Mammary epithelial cell (primary cell): ENCODE measurements at places on chromosomes 12 and 14.

- no peak for DNase-seq
These were observed 6.9 kb downstream of the ZBTB25 start for GRCh38 chr14:64496764-64497163.

DNA sequence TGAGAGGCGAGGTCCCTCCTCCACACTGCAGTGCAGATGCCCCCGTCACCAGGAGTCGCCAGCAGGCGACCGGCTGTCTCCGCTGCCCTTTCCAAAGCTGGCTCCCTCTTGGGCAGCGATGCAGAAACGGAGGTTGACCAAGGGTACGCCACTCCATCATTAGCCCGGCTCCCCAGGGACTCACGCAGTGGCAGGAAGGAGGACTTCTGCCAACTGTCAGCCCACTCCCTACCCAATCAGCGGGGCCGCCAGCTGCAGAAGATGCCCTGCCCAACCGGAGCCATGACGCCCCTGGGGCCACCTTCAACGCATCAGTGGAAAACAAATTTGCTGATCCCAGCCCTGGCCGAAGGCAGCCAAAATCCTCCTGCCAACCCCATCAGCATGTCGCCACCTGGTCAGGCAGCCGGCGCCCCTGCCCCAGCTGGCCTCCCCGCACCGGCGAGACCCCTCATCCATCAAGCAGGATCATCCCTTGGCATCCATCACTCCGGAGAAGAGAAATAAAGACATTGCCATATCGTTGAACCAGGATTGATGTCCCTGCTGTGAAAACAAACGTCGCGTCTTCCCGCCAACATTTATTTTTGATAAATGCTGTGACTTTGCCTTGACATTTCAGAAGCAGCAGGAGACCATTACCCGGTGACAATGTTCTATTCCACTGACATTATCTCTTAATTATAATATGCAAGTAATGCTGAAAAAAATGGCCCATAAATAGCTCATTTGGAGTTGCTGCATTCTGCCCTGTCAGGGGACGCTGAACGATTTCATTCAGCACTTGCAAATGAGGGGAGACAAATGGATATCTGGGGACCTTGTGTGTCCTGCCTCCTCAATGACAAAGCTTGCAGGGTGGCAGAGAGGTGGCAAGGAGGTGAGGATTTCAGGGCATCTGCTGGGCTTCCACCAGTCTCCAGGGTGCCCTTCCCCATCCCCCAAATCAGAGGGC is 105.1 kb downstream of the SCARB1 start:
- DNase-seq = no peak

- DNase-seq = no peak
These were observed 39.6 kb downstream of the CFAP251 start for GRCh38 chr12:121957861-121958515.

- DNase-seq = no peak
These were observed 2.8 kb downstream of the PTMS start for GRCh38 chr12:6768990-6769389.

- DNase-seq = no peak
These were observed 583 bp upstream of the LEMD3 start for GRCh38 chr12:65168681-65169319.

DNA sequence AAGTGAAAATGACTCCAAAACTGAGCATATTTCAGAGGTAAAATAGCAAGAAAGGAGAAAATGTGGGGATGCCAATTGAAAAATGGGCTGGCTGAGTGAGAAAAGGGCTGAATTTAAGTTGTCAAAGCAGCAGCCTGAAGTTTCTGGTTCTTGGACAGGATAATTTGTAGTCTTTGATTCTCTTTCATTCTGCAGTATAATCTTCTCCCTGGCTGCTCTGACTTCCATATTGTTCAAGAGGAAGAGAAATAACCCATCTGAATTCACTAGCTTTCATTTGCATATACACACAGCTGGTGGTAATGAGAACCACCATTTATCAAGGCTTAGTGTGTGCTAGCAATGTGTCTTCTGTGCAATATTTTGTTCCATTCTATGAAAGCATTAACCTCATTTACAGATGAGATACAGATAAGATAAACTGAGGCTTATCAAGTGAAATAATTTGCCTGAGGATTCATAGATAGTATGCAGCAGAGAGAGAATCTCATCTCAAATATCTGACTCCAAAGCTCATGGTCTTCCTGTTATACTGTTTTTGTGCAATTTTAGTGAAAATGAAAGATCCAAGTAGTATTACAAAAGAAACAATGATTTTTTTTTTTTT is 184.2 kb downstream of the TMTC2 start:
- DNase-seq = no peak

DNA sequence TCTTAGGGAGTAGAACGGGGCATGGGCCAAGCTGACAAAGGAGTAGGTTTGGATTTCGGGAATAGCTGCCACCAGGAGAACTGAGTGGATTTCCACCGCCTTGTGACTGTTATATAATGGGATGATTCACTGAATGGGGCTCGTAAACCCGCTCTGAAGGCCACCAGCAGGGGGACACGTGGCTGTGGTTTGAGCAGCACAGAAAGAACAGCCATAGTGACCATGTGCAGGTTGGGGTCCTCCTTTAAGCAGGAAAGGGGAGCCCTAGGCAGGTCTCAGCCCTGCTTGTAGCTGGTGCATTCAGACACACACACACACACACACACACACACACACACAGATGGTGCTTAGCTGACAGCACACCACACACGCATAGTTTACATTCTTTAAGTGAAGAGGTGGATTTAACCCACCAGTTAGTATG is 8.6 kb upstream of the ASB2 start:
- peak; percentile 54 for DNase-seq

DNA sequence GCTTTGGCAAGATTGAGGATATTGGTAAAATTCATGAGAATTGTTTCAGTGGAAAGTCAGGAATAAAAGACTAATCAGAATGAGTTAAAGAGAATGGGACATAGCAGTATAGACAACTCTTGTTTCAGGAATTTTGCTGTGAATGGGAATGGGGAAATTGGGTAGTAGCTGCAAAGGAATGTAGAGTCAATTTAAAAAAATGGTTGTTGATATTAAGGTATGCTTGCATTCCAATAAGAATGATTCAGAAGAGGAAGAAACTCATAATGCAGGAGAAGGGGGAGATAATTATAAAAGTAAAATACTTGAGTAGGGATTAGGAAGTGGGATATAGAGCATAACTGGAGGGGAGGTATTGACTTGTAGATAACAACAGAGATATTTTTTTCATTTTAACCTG is 40.7 kb downstream of the MNAT1 start:
- peak; percentile 54 for DNase-seq

DNA sequence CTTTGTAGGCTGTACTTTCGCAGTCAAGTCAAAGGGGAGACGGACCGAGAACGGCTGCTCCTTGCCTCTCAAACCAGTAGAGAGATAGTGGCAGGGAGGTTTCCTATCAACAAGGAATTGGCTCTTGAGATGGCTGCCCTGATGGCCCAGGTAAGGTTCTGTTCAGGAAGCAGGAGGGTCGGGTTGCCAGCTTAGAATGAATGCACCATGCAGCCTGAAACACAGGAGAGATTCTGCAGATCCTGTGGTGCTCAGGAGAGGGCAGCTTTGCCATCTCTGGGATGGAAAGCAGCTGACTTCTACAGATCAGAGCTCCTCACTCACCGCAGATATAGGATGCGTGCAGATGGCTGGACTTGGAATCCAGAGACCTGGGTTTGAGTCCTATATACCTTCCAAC is 18.0 kb downstream of the PIGH start:
- no peak for DNase-seq

DNA sequence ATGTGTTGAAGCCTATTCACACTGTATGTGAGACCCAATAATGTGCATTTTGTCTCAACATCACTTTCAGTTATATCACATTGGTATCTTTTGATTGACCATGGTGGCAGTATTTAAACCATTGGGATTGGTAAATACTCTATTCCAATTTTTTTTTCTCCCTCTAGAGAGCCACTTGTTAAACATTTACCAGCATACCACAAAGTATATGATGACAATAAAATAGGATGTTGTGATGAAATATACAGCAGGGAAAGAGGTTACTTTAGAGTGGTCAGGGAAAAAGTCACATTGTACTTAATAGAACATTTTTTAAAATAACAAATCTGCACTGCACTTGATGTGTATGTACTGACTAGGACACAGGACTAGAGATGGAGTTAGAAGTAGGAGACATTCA is 5.6 kb upstream of the LIN7A start:
- DNase-seq = no peak

DNA sequence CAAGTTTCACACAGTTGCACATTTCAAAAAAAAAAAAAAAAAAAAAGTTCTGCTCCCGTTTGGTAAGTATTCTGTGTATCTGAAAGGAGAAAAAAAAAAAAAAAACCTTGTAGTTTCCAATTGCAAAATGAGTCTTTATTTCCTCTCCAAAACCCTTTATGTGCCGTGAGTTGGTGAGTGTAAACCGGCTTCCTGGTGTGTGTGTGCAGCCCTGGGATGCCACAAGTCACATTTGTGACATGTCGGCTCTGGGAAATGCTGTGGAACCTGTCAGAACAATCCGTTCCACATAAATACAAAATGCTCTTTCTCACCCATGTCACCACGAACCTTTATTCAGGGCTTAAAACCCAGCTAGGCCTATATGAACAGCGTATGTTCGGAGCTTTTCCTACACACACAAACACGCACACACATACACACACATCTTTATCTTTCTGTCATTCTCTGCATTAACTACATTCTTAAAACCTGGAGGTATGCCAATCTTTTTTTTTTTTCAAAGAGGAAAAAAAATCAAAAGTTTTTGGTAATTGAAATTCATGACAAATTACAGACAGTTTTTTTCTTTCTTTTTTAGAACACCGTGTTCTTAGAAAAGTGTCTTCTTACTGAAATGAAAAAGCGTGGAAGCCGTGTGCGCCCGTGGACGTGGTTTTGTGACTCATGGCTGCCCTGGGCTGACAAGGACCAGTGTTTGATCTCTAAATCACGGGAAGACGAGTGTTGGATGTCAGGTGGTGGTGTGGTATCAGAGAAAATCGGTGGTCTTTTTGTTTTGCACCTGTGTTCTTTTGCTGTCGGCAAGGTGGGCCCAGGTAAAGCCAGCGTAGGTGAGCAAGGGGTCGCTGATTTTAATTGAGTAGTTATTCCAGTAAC is 612.0 kb downstream of the VRK1 start:
- DNase-seq = no peak

- peak; percentile 97 for DNase-seq
These were observed 33.6 kb downstream of the SDR9C7 start for GRCh38 chr12:56900583-56900982.

GRCh38 chr12:90086281-90086680 is 377.6 kb upstream of the ATP2B1 start:
- peak; percentile 74 for DNase-seq

DNA sequence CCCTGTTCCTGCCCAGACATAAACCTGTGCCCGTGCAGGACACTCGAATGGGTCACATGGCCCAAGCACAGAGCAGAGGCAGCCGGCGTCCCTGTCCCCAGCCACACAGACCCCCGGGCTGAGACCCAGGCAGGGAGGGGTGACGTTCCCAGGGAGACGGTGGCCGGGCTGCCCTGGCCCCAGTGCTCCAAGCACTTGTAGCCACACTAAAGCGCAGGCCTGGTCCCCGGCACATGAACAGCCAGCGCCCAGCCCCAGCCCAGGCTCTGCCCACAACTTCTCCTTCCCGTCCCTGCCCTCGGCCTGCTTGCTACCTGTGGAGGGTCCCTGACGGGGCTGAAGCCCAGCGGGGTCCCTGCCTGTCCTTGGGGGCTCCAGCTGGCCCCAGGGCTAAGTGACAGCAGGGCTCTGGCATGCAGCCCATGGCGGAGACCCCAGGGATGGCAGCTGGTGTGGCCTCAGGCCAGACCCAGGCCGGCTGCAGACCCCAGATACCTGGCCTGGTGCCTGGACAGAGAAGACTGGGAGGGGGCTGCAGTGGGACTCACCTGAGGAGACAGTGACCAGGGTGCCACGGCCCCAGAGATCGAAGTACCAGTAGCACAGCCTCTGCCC is 338.4 kb downstream of the TMEM121 start:
- DNase-seq = no peak

DNA sequence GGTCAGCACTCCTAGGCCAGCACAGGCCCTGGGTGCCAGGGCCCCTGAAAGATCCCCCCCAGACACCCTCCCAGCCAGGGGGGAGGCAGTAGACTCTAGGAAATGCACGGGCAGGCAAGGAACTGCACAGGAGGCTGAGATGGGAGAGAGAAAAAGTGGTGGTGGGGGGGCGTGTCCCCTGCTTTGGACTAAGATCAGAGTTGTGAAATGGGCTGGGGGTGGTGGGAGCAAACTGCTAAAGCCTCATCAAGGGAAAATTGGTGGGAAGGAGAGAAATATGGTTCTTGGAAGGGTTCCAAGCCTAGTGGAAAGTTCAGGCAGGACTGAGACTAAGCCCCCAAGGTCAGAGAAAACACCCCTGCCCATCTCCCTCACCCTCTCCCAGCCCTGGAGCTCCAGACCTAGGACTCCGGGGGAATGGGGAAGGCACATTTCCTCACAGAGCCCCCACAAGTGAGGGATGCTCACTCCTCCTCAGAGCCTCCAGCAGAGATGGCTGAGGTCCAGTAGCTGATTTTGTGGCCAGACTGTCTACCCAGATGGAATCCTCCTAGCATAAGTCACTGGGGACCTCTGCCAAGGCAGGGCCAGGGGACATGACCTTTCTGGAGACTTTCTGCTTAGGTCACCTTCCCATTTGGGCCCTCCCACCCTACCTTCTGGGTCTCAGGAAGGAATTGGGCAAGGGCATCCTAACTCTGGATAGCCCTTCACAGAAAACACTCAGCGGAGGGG is 29.8 kb downstream of the FIGNL2 start:
- DNase-seq = no peak

DNA sequence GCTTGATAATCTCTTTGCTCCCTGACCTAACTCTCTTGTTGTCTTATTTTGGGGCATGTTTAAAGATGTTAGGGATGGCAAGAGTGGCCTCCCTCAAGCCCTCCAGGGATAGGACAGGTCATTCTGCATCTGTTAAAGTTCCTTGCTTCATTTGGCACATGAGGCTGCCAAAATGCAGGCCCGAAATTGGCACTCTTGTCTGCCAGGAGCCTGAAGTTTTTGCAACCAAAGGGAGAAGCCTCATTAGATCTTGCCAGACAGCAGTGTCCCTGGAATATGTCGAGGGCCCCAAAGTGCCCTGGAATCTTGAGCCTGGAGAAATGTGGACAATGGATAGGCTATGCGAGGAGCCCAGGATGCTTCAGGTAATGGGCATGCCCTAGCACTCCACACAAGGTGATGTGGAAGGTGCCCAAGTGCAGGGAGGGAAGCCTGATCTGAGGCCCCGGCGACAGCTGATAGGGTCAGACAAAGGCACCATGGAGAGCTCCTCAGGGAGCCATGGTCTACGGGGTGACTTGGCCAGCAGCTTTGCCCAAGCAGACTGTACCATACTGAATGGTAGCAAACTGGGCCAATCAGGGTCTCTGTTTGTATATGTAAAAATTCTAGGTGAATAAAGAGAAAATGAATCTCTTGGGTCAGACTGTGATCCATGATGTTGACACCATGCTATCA is 173.0 kb upstream of the WSCD2 start:
- DNase-seq = no peak

GRCh38 chr14:78282437-78282836 is 112.3 kb downstream of the NRXN3 start:
- DNase-seq = no peak

DNA sequence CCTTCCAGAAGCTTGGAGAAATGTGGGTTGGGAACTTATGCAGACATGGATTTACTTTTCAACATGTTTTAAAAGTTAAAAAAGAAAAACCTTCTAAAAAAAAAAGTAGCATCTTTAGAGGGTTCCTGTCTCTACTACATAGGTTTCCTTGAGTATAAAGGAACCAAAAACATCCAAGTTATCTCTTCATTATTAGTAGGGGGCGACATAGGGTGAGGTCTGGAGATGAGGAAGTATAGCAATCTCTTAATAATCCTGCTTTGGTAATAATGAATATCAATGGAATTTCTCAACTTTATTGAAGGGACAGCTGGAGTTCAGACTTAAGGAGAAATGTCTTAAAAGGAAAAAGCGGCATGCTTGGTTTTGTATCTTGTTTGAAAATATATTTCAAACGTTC is 6.5 kb upstream of the PLXNC1 start:
- DNase-seq = no peak
